ENCODE measurements at places on chromosomes 2 and 18.

- DNase-seq = no peak
These were observed 57.8 kb downstream of the AFTPH start for GRCh38 chr2:64581777-64582539.

DNA sequence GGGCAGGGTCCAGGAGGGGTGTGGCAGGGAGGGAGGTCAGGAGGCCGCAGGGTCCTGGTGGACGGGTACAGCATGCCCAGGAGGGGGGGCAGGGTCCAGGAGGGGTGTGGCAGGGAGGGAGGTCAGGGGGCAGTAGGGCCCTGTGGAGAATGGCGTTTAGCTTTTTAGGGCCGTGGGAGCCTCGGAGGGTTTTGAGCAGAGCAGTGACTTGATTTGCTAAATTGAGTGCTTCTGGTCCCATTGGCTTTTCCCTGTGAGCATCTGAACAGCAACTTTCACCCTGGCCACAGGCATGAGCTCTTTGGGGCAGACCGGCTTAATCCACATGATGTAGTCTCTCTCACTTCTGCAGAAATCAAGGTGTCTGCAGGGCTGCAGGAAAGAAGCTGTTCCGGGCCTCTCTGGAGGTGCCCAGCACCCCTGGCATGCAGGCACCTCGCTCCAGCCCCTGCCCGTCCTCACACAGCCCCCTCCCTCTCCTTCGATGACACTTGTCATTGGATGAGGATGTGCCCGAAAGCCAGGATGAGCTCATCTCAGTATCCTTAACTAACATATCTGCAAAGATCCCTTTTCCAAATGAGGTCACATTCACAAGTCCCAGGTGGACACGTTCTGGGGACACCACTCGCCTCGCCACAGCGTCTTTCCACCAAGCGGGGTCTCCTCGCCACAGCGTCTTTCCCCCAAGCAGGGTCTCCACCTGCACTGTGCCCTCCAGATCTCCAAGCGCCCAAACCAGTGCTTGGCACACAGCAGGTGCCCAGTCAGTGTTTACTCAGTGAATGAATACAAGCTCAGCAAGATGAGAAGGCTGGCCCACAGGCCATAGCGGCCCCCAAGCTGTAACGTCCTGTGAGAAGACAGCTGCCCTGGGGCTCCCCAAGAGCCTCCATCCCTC, 94.0 kb downstream of the NDUFA10 start:
- no peak for DNase-seq

- no peak for DNase-seq
These were observed 481 bp downstream of the DCDC2C start for GRCh38 chr2:3703757-3704355.

- DNase-seq = no peak
These were observed 444.2 kb downstream of the LRATD1 start for GRCh38 chr2:15076668-15077067.

- peak; percentile 74 for DNase-seq
These were observed 3.9 kb upstream of the PSMD1 start for GRCh38 chr2:231052494-231053451.

- DNase-seq = no peak
These were observed 216.9 kb downstream of the HAUS1 start for GRCh38 chr18:46320928-46321711.

- DNase-seq = peak; percentile 53
These were observed 116.0 kb downstream of the LIPG start for GRCh38 chr18:49677762-49678413.

Data from endothelial cell of umbilical vein (primary cell).